AML-193 (cell line): ENCODE measurements at places on chromosomes 7 and 10.
A peak's percentile ranks its signal among the peaks of the same experiment; 100 is the strongest.

DNA sequence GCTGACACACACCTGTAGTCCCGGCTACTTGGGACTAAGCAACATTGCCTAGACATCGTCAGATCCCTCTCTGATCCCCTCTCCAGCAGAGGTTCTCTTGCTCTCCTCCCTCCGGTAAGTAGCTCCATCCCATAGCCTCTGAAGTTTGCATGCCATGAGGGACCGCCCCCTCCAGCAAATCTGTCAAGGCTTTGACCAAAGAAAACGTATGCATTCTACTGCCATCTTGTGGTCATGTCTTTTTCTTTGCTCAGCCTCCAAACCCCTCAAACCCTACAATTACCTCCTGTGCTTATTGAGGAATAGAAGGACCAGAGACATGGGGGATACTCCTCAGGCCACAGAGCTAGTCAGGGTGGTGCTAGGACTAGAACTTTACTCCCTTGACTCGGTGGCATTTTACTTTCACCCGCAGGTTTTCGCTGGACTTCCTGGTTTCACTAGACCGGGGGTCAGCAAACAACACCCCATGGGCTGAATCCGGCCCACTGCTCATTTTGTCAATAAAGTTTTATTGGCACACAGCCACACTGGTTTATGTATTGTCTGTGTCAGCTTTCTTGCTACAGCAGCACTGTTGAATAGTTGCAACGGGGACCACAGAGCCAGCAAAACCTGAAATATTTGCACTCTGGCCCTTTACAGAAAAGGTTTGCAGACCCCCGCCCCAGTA, 202.6 kb upstream of the FOXK1 start:
- DNase-seq = peak; percentile 8

GRCh38 chr7:133024596-133024995, 57.3 kb downstream of the CHCHD3 start:
- DNase-seq = no peak

DNA sequence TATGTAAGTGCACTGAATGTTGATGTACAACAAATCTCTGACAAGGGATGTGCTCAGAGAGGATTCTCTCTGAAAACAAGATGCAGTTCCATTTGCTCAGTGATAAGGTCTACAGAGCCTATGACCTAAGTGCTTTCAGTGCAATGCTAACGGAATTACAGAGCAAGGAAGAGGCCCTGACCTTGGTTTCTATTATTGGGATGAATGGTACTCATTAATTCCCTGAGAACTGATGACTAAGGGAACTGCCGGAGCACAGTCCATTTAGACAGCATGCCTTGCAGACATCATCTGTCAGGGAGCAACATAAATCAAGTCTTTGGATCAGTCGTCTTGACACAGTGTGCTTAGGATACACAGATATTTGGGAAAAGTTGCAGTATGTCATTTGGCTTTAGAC, 340.8 kb downstream of the PHTF2 start:
- DNase-seq = no peak

GRCh38 chr10:71388583-71389310, 8.0 kb upstream of the CDH23 start:
- no peak for DNase-seq

GRCh38 chr7:87021285-87021684, 38.2 kb downstream of the ELAPOR2 start:
- DNase-seq = no peak

DNA sequence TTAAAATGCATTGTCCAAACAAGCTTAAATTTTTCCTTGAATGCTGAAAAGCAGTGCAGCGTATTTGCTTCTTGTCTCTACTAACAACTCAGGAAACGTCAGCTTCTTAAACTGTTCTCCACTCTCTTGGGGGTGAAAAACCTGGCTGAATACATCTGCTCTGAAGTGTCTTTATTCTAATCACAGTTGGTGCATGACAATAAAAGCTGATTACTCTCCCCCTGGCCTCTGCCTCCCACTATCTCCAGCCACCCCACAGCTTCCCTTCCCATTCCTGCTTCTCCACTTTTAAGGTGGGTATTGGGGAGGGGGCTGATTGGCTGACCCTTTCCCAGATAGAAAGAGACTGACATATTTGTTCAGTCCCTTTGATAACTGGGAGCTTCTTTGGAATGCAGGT, 456.0 kb downstream of the SORCS1 start:
- DNase-seq = no peak

GRCh38 chr10:104638861-104639589, 2.1 kb upstream of the SORCS3 start:
- DNase-seq = no peak

DNA sequence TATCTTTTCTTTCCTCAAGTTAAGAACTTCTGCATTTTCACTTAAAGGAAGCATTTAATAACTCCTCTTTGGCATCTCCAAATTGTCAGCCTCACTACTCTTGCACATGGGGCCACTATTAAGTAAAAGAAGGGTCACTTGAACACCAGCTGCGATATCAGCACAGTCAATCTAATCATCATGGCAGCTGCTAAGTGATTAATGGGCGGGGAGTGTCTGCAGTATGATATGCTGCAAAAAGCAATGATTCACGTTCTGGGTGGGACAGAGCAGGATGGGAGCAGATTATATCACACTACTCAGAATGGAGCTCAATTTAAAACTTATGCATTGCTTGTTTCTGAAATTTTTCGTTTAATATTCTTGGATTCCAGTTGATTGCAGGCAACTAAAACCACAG, 447.4 kb upstream of the PFKP start:
- no peak for DNase-seq

GRCh38 chr10:104472957-104473745, 119.5 kb downstream of the CFAP58 start:
- no peak for DNase-seq

GRCh38 chr7:141550386-141551093, 670 bp upstream of the AGK start:
- no peak for DNase-seq

- DNase-seq = no peak
Observed at GRCh38 chr10:35217455-35217854, 90.8 kb downstream of the CREM start.

DNA sequence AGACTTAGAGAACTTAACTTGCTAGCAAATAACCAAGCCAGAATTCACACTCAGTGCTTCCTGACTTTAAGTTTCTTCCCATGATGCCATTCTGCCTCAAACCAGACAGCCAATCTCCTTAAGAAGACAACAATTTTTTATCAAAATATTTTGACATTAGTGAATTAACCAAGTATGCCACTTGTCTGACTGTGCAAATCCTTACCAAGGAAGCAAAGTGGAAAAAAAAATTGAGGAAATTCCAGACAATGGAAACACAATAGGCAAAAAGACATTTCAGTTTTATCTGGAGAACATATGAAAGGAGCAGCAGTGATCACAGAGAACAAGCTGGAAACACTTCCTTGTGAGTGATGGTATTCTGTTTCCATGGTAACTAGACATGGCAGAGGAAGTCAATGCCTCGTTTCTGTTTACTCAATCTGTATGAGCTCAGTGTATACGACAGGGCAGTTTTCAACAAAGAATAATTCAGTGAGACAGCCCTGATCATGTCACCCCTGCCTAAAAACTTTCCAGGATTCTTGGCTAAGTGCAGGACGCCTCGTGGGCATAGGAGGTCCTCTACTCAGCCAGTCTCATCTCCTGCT, 114.2 kb downstream of the DYNC1I1 start:
- DNase-seq = no peak

DNA sequence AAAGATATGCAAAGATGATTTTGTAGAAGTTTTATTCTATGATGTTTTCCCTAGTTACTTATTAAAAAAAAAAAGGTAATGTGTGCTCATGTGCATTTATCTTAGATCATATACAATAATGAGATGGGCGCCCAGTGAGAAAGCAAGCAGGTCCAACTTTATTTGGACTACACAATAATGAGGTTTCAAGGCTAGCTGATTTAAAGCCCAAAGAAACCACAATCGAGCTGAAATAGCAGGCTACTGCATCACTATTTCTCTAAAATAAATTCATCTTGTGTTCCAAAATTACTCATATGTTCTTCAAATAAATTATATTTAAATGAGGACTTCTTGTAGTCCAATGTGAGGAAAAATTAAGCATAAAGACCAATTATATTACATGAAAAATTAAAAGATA, 110.1 kb downstream of the JMJD1C start:
- no peak for DNase-seq

DNA sequence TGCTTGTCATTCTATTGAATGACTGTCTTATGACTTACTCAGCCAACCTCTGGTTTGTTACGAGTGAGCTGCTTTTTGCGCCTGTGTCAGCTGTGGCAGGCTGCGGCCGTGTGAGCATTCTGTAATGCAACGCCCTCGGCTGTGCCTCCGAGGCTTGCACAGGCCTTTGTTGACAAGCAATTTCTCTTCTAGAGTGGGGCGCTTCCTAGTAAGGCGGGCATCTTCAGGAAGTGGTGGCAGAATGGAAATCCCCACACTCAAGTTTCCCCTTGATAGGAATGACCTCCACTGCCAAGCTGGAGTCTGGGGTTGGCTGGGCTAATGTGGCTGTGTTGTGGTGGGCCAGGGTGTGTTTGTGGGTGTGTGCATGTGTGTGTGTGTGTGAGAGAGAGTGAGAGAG, 20.2 kb upstream of the TMEM178B start:
- no peak for DNase-seq

DNA sequence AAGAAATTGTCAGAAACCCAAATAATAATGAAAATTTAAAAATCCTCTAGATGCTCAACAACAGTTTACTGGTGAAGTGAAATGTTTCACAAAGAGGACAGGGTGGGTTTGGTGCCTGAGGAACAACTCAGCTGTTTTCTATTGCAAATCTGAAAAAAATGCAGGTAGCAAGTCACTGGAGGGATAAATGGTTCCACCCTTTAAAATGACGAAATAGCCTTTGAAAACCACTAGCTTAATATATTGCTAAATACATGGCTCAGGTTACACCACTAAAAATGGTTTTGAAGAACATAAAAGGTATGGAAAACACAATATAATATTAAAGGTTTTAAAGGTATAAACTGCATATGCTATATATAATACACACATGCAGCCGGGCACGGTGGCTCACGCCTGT, 69.5 kb downstream of the LMBR1 start:
- DNase-seq = peak; percentile 81

DNA sequence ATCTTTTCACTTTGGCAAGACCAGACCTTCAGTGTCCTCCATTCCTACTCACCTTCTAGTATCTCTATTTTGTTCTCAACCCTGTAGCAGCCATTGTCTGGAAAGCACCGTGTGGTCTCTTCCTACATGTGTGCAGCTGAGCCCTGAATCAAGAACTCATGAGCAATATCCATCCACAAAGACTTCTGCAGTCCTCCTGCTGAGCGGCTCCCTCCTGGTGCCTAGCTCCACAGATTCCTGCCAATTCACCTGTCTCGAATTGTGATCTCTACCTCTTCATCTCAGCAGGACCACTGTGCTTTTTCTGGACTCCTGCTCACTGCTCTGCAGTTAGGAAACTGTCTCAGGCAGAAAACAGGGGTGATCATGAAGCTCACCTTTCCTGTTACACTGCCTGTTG, 118.8 kb downstream of the RELN start:
- no peak for DNase-seq

DNA sequence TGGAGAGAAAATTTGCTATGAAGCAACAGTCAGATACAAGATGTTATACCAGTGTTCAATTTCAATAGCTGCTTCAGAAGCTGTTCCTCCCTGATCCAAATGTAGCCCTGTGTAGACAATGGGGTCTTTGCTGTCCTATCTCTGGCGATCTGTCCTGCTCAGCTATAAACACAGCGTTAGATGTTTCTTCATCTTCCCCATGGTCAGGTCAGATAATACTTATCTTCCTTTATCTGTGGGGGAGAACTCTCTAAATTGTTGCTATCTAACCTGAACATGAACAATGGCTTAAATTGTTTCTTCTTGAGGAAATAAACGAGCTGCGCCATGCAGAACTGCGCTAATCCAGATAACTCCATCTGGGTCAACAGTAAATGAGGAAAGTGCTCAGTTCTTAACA, 15.6 kb upstream of the KIAA1217 start:
- DNase-seq = no peak

GRCh38 chr10:27558612-27559020, 54.5 kb downstream of the RAB18 start:
- peak; percentile 50 for DNase-seq

DNA sequence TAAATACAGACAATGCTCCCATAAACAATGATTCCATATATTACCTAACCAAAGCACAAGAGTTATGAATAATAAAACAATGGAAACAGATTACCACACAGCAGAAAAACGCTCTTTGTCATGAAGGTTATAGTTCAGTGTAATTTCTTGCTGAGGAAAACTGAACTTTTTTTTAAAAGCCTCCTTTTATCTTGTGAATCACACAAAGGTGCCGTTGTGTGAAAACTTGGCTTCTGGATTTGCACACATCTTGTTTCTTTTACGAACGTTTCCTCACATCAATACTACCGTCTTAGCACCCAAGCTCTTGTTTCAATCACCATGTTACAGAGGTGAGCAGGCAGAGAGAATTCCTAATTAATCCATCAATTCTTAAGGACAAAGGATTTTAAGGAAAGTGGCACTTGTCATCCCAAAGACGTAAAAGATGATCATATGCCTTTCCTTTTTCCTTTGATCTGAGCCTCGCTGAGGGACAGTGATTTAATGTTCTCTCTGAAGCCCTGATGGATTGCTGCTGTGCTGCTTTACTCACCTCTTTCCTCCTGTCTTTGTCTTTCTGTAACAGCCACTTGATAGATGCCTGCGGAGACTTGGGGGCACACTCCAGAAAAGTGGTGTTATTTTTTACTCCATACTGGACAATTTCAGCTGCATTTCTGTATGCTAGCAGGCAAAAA, 110.1 kb downstream of the CD36 start:
- DNase-seq = no peak

DNA sequence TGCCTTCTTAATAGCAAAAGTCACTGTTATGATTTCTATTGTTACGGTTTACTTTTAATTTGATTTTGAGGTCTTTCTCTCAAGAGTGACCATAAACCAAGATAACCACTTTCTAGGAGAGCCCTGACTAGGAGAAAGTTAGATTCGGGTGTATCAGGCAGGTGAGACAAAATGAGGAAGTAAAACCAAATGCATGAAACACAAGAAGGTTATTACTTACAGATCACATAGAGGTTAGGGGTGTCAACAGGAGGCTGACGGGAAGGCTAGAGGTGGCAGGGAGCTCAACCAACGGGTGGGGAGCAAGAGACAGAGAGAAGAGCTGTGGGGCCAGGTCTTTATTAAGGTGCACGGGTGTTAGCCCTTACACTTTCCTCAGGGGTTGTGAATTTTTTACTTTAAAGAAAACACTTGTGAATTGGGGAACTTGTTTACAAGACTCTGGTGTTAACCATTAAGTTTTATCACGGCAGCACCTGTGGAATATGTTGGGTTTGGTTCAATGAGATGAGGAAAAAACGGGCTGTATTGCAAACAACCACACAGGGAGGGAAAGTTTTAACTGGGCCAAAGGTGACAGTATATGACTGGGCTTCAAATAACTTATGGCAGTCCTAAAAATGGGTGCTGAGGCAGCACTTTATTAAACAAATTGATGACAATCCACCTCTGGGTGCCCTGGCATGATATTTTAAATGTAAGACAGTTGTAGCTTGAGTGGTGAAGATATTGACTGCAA, 154.9 kb downstream of the SDHAF3 start:
- DNase-seq = no peak

GRCh38 chr7:29620556-29620930, 56.9 kb downstream of the PRR15 start:
- DNase-seq = no peak

GRCh38 chr10:553233-553632, 136.2 kb downstream of the DIP2C start:
- DNase-seq = no peak
